ENCODE measurements at places on chromosomes 2 and 18.
A peak's percentile ranks its signal among the peaks of the same experiment; 100 is the strongest.

DNA sequence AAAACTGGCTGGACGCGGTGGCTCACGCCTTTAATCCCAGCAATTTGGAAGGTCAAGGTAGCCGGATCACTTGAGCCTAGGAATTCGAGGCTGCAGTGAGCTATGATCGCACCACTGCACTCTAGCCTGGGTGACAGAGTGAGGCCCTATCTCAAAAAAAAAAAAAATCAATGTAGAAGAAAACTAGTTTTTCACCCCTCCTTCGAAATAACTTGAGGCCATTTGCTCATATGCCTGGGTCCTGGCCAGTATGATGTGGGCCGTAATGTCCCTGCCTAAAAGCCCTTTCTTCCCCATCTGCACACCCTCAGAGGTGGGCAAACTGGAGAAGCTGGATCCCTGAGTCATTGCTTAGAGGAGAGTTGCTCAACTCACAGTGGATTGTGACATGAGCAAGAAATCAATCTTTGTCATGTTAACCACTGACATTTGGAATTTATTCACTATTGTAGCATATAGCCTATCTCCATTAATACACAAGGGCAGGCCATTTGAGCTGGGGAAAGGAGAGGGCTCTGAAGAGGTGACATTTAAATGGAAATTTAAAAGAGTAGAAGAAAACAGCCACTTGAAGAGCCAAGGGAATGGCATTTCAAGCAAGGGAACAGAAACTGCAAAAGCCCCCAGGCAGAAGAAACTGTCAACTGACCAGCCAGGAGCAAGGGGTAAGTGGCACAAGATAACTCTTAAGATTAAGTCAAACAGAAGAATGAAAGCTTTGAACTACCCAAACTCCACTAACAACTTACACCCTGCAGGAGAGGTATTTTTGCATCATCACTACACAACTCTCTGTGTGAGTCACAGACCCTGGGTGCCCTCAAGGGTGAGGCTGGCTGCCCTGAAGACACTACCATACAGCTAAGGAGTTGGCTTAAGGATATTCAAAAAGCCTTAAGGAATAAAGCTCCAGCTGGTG is 7.6 kb upstream of the METTL21A start:
- DNase-seq: no peak

DNA sequence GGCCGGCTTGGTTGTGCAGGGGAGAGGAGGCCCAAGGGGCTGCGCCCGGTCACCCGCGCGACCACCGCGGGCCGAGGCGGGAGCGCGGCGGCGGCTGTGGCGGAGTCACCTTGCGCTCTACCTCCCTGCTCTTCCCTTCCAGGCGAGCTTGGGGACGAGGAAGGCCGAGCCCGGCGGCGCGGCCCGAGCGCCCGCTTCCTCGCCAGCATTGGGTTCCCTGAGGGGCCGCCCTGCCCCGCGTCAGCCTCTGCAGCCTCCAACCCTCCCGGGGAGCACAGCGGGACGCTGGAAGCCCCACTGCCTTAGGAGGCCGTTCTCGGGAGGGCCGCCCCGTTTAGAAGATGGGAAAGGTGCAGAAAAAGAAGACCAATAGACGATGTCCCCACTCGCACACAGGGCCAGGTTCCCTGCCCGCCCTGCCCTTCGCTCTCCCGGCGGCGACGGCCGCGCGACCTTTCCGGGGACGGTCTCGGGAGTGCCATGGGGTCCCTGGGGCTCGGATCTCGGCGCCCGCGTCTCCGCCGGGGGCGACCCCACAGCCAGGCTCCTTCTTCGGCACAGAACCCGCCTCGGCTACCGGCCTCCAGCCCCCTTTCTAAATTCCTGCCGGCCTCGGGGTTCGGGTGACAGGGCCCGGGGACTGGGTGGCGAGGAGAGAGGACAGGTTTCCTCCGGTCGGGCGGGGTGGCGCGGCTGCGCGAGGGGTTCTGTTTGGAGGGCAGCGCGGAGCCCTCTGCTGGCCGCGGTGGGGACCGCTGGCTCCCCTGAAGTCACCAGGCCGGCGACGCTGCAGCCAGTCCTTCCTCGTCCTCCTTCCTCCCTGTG is 85.5 kb downstream of the HS6ST1 start:
- peak; percentile 96 for DNase-seq

DNA sequence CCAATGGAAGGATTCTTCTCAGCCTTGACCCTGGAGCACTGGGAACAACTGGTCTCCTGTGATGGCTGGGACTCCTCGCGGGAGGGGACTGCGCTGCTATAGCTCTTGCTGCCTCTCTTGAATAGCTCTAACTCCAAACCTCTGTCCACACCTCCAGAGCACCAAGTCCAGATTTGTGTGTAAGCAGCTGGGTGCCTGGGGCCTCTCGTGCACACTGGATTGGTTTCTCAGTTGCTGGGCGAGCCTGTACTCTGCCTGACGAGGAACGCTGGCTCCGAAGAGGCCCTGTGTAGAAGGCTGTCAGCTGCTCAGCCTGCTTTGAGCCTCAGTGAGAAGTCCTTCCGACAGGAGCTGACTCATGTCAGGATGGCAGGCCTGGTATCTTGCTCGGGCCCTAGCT is 28.8 kb downstream of the LIPG start:
- no peak for DNase-seq

DNA sequence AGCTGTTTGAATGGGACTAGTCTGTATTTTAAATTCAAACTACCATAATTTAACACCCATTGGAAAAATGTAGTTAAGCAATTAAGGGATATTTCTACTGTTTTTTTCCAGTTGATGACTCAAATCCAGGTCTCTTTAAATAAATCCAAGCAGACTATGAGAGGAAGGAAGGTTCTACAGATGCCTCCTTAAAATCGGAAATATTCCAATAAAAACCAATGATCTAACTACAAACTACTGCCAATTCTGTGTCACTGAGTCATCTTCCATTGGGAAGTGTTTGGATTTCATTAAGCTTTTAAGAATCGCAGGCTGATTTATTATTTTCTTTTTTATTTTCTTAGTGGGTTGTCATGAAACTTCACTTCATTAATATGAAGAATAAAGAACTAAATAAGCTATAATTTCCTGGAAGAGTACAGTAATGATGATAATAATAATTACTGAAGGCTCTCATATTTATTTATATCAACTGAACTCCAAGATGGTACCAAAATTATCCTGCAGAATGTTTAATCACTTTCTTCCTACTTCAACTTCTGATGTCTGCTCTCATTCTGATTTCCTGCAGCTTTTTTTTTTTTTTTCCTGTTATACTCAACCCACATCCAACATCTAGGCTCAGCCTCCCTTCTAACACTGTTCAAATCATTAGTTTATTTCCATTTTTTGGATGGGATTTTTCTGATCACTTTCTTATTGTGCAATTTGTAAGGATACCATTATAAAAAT is 166.3 kb upstream of the FN1 start:
- DNase-seq: no peak

- no peak for DNase-seq
Observed at GRCh38 chr2:13676269-13676668, 956.2 kb upstream of the LRATD1 start.

DNA sequence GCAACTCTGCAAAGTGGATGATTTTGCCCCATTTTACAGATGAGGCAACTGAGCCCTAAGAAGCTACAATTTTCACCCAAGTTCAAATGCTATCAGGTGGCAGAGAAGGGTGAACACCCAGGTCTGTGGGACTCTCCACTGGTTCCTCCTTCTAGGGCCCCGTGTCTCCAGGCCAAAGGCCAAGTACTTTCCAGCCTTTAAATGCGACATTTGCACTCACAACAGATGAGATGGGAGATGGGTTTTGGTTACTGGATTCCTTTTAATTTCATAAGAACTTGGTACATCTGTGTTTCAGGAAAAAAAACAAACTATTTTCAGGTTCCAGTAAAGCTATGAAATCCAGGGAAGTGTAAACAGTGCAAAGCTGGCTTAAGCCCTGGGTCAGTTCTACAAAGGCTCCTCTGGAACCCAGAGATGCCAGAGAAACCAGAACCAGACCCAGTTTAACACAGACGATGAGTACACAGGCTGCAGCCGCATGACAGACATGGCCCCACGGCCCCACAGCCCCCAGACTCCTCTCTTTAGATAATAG is 361.7 kb downstream of the ANAPC1 start:
- peak; percentile 13 for DNase-seq

GRCh38 chr18:35116784-35117318 is 75.6 kb downstream of the MAPRE2 start:
- DNase-seq: no peak

DNA sequence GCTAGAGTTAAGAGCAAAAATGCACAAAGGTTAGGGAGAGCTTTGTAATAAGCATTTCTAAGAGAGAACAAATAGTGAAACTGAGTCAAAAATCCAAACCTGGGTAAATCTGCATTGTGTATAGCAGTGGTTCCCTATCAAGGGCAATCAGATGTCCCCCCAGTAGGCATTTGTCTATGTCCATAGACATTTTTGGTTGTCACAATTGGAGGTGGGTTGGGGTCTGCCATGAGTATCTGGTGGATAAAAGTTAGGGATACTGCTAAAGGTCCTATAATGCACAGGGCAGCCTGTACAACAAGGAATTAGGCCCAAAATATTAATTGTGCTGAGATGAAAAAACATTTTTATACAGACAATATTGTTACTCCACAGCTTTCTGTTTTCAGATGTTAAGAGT is 21.0 kb downstream of the NOP58 start:
- DNase-seq: peak; percentile 20
